IPS DF 19.7 (cell line): ENCODE measurements at places on chromosomes 1 and 21.
A peak's percentile ranks its signal among the peaks of the same experiment; 100 is the strongest.

GRCh38 chr1:235646463-235646862 lies 3.1 kb downstream of the GNG4 start:
- DNase-seq, result no peak

DNA sequence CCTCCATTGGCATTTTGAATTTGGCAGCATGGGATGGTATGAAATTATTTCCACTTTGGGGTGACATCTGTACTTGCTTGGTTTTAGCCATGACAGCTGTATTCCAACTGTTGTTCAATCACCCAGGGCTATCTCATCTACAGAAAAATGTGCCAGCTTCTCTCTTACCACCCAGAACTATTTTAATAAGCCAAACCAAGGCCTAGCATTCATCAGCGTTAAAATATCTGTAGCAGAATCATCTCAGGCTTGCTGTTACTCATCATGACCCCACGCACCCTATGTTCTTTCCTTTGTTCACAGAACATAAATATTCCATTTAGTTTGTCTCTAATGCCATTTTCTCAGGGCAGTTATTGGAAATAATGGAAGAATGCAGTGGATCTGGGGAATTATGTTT lies 49.8 kb downstream of the GIPC2 start:
- no peak for DNase-seq

DNA sequence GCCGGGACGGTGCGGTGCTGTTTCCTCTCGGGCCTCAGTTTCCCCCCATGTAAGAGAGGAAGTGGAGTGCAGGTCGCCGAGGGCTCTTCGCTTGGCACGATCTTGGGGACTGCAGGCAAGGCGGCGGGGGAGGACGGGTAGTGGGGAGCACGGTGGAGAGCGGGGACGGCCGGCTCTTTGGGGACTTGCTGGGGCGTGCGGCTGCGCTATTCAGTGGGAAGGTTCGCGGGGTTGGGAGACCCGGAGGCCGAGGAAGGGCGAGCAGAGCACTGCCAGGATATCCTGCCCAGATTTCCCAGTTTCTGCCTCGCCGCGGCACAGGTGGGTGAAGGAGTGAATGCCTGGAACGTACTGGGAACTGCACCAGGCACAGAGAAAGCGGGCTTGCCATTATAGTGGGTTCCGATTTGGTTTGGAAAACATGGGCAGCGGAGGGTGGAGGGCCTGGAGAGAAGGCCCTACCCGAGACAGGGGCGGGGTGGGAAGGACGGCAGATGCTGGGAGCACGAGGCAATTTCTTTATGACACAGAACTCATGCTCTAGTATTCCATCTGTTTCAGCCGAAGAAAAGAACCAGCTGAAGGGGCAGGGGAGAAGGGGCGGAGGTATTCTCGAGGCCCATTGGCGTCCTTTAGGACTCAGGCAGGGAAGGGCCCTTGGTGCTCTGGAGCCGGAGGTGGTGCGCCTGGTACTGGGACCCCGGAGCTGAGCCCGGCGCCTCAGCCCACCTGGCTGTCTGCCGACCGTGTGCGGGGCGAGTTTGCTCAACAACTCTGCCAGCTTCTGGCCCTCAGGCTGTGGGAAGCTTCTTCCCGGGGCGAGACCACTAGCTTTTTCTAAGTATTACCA lies 960 bp downstream of the PCSK9 start:
- no peak for DNase-seq

GRCh38 chr1:106620521-106620954 lies 435.9 kb upstream of the PRMT6 start:
- no peak for DNase-seq

GRCh38 chr1:63973005-63973419 lies 199.2 kb downstream of the ROR1 start:
- no peak for DNase-seq

DNA sequence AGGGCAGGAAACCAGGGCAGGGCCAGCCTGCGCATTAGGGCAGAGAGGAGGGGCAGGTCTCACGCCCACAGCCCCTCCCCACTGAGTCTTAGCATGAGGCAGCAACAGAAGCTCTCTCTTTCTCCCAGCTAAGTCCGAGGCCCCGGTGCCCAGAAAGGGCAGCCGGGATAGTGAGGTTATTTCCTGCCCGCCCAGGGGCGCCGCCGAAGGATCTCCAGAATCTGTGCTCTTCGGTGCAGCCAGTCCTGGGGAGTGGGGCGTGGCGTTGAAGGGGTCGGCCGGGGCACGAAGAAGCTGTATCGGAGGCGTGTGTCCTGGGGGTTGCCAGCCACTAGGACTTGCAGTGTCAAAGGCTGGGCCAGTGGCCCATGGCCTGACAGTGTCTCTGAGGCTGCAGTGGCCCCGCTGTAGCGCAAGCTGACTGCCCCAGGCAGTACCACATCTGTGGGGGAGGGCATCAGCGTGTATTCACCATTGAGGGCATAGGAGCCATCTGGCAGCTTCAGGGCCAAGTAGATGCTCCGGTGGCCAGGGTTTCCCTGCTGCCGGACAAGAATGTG lies 7.8 kb downstream of the ADAMTS4 start:
- DNase-seq, result no peak

DNA sequence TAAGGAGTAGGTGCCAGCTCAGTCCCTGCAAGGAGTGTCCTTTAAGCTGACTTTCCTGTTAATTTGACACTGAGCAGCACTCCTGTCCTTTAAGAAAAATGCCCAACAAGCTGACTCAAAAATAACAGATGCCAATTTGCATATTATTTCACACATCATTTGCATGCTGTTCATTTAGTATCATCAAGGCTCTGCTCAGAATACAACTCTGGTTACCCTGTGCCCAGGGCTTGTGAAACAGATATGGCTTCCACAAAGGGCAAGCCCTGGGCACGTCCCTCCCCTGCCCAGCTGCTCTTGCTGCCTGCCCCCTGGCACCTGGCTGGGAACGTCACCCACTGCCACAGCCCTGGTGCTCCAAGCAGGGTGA lies 10.3 kb downstream of the KCNN3 start:
- no peak for DNase-seq

DNA sequence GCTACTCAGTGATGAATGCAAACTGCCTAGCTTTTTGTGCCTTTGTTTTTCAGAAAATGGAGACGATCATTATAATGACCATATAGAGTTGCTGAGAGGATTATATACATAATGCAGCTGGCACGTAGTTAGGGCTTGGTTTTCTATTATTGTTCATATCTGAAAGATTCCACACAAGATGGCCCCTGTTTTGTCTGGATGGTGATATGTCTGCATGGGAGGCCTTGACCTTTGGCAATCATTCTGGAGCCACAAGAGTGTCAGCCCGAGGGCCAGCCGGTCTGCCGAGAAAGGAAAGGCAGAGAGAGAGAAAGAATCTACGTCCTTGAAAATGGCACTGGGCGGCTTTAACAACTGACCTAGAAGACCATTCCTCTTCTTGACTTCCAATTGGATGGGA lies 5.7 kb upstream of the SH2D1B start:
- no peak for DNase-seq

- DNase-seq, result peak; percentile 52
Observed at GRCh38 chr1:153355445-153356071, 2.1 kb upstream of the S100A9 start.

GRCh38 chr1:186976700-186977099 lies 148.0 kb downstream of the PLA2G4A start:
- no peak for DNase-seq

DNA sequence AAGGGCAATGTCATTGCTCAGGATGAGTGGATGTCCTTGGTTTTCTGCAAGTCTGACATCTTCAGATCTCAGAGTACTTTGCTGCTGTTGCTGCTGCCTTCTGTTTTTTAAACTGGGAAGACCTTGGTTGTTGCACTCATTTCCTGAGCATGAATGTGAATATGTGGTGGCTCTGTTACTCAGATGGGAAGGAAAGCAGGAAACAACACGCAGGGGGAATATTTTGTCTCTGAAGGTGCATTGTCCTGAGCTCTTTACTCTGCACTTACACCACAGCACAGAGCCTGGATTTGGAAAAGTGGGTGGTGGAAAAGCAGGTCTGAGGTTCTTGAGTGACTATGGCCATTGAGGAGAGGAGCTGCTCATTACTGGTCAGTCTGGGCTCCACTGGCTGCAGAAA lies 36.3 kb downstream of the PTGFRN start:
- DNase-seq, result no peak

DNA sequence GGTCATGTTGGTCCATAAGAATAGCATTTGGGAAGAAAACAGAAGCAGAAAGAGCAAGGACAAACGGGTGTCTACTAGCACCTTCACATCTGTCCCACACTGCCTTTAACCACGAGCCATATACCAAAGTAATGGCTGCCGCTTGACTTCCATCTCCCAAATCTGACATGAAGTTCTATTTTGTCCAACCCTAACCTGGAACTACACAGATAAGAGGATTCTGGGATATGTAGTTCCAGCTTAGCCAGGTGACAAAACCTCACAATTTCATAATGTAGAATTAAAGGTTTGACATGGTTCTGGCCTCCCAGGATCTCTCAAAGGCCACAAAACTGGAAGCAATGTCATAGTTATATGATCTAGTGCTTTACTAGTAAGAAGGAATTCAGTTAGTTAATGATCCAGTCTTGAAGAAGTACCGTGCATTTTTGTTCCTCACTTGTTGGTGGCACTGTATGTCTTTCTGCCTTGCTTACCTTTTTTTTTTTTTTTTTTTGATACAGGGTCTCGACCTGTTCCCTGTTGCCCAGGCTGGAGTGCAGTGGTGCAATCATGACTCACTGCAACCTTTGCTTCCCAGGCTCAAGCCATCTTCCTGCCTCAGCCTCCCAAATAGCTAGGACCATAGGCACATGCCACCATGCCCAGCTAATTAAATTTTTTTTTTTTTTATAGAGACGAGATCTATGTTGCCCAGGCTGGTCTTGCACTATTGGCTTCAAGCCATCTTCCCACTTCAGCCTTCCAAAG lies 17.5 kb downstream of the PTGFRN start:
- no peak for DNase-seq

GRCh38 chr1:101379950-101380349 lies 143.1 kb downstream of the S1PR1 start:
- no peak for DNase-seq

DNA sequence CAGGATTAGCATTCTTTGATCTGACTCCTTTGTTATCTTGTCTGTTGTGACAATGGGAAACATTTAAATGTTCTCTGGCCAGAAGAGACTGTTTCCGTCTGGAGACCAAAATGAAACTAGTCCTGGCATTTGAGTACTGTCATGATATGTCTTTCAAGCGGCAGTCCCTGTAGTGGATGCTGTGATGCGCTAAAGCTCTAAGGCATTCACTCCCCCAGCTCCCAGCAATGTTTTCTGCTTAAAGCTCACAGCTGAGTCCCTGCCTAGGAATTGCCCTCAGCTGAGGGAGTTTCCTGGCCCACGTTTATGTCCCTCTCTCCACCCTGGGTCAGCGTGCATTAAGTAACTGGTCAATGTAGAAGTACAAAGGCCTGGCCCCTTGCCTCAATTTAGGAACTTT lies 109.4 kb downstream of the UCHL5 start:
- no peak for DNase-seq

DNA sequence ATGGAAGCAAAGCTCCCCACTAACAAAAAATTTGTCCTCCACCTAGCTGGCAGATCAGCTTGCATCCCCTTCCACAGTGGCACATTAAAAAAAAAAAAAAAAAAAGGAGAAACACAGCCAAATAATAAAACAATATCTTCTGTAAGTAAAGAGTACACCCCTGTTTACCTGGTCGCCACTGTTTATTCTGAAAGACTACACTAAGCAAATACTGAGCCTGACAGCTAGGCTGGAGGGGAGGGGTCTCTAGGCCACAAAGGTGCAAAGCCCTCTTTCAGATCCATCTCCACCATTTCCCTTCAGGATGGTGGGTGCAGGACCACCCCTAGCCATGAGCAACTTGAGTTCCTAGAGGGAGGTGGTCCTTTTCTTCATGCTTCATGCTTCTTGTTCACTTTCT lies 22.8 kb upstream of the SLC45A3 start:
- DNase-seq, result no peak

DNA sequence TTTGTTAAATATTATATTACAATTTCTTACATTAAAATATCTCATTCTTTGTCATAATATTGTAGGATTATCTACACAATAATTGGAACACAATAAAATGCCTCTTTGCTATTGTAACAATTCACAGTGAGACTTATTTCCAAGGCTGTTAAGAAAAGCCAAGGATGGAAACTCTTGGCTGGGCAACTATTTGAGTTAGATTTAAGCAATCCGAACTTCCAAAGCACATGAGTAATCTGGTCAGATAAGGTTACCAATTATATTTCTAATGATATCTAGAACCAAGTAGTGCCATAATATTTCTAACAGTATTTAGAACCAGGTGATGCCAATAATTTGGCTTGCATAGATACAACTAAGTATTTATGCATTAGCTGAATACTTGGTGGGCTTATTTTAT lies 154.7 kb upstream of the KCNK2 start:
- DNase-seq, result no peak

GRCh38 chr1:85245891-85246290 lies 13.6 kb downstream of the C1orf52 start:
- no peak for DNase-seq

DNA sequence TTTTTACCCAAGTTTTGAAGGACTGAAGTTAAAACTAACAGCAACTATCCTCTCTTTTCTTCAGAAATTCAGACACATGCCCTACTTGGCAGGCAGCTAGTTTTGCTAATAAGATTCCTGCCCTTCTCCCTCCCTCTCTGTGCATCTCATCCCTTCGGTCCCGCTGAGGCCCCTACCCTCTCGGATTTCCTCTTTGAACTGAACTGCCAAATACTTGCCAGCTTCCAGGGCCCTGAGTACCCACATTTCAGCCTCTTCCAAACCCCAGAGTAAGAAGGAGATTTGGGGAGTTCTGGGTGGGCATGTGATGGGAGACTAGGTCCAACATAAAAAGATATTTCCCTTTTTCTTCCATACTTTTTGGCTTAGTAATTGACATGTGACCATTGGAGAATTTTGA lies 116.5 kb upstream of the JUN start:
- DNase-seq, result no peak

DNA sequence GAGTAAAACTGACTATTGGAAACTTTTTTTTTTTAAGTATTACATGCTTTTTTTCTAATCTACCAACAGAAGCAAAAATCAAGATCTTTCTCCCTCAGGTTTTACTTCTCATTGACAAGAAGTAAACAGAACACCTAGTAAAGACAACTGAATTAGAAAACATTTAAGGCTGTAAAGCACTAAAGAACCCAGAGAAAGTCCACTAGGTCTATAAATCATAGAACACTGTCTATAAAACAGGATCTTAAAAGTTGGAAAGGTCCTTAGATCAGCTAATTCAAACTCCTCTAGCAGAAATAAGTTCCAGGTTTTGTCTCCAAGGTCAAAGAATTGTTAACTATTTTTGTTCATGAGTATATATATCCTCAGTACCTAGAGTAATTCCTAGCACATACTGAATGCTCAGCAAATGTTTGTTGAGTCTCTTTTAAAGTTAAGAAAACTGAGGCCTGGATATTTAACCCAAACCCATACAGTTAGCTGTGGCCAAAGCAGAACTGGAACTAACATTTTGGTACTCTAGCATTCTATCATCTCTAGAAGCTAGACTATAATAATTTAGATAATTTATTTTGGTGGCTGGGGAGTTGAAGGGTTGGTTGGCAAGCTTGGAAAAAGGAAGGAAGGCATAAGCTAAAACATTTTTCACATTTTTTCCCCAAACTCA lies 3.0 kb downstream of the EPS15 start:
- no peak for DNase-seq
